H4 (cell line): ENCODE measurements at places on chromosomes 7 and 10.

GRCh38 chr7:2729893-2730716 lies 42.1 kb downstream of the AMZ1 start:
- no peak for DNase-seq

- no peak for DNase-seq
Observed at GRCh38 chr10:126398383-126398743, 10.1 kb upstream of the ADAM12 start.

- no peak for DNase-seq
Observed at GRCh38 chr7:55474944-55475854, 97.1 kb downstream of the VOPP1 start.

GRCh38 chr10:14953424-14954000 lies 384 bp downstream of the DCLRE1C start:
- DNase-seq: peak; percentile 13

DNA sequence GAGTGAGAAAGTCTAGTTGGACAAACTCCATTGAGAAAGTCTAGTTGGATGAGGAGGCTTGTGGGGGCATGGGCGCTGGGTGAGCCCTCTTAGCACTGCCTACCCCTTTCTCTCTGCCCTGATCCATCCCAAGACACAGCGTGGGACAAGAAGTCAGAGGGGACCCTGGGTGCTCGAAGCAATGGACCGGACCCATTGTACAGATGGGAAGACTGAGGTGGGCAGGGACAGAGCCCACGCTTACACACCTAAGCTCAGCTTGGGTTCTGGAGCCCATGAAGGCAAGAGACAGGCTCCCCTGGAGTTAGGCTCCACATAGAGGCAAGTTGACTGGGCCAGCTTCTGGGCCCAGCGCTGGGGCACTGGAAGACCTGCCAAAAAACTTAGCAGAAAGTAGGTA lies 126.8 kb upstream of the TNRC18 start:
- no peak for DNase-seq

DNA sequence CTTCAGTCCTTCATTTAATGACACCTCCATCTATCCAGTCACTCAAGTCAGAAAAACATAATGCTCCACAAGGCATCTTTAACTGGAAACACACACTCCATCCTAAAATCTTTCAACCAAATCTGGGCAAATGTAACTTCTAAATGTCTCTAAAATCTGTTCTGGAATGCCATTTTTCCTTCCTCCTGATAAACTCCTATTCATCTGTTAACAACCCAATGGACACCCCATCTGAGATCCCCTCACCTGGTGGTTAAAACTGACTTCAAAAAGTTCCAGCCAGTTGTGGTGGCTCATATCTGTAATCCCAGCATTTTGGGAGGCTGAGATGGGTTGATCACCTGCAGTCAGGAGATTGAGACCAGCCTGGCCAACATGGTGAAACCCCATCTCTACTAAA lies 78.7 kb downstream of the ARHGAP21 start:
- DNase-seq: no peak

- no peak for DNase-seq
Observed at GRCh38 chr7:65382452-65382851, 8.8 kb downstream of the ZNF92 start.

GRCh38 chr7:100687751-100688300 lies 6.2 kb downstream of the GIGYF1 start:
- no peak for DNase-seq

GRCh38 chr10:113033991-113034390 lies 83.9 kb downstream of the TCF7L2 start:
- no peak for DNase-seq

DNA sequence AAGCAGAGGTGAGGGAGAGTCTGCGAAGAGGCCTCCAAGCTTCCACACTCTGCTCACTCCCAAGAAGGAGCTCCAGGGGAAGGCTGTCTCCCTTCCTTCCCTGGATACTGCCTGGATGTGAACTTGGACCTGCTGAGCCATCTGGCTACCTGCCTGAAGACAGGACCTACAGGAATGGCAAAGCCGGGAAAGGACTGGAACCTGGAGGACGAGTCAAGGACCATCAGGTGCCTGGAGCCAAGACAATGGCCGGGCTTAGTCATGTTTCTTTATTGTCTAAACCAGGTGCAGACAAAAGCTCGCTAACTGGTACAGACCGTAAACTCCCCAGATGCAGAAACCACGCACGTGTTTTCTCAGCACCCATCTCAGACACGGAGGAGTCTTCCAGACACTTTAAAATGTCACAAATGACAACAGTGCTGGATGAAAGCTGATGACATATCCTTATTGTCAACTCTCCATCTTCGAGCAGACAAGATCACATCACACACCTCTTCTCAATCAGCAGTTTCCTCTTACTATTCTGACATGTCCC lies 12.1 kb downstream of the ASB13 start:
- DNase-seq: no peak

DNA sequence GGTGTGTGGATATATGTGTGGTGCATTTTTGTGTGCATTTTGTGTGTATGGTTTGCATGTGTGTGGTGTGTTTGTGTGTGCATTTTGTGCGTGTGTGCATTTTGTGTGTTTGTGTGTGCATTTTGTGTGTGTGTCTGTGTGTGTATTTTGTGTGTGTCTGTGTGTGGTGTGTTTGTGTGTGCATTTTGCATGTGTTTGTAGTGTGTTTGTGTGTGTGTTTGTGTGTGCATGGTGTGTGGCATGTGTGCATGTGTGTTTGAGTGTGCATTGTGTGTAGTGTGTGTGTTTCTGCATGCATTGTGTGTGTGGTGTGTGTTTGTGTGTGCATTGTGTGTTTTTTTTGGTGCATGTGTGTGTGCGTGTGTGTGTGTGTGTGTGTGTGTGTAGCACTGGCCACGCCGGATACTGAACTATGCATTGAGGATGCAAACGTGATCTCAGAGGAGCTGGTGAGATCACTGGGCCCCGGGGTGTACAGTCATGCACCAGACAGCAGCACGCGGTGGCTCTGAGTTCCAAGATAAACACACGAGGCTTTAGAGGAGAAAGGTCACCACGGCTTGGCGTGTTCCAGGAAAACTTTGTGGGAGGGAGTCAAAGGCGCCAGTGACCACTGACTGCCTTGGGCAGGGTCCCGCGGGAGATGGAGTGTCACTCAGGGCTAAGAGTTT lies 106.6 kb upstream of the SHH start:
- peak; percentile 94 for DNase-seq

DNA sequence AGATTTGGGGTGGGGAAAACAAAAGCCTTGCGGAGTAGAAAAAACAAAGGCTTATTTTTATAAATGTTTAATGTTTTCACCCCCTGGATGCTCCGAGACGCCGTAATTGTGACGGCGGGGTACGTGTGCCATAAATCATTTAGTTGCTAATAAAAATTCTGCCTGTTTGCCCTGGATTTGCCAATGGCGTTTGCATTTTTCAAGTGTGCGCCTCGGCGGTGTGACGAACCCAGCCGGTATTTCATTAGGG lies 2.5 kb upstream of the TNRC18 start:
- DNase-seq: no peak

- DNase-seq: no peak
Observed at GRCh38 chr7:69756235-69756634, 158.0 kb downstream of the AUTS2 start.

DNA sequence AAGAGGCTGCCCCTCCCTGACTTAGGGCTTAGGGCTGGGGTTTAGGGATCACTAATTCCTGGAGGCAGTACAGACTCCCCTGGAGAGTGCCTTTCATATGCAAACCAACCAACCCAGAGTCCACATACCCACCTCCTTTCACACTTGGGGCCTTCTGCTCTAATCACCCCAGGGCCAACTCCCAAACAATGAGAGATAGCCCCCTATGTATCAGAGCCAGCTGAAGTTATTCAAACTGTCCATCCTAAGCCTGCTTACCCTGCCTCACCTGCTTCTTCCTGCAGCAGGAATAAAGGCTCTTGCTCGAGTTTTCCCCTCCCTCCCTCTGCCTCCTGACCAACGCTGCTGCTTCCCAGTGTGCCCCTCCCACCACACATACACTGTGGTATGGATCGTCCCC lies 51.8 kb upstream of the SLC35G1 start:
- no peak for DNase-seq

DNA sequence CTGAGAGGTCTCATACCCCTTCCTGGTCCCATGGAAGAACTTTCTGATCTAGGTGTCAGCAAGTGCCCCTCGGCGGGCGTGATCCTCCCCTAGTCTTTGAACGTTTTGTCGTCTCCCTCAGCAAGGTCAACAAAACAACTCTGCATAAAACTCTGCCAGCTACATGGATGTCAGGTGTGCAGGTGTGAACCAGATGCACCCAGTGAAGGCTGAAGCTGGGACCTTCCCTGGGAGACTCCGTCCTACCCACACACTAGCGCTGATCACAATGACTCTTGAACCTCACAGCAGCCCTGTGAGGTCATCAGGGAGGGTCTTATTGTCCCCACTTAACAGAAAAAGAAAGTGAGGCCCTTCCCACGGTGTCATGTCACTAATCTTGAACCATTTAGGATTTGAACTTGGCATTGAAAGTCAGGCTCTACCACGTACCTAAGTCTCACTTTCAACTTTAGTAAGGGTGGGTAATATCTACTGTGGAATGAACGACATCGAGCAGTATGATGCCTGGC lies 68.1 kb downstream of the VSTM4 start:
- no peak for DNase-seq

GRCh38 chr10:84903320-84903719 lies 574.9 kb downstream of the CCSER2 start:
- no peak for DNase-seq

DNA sequence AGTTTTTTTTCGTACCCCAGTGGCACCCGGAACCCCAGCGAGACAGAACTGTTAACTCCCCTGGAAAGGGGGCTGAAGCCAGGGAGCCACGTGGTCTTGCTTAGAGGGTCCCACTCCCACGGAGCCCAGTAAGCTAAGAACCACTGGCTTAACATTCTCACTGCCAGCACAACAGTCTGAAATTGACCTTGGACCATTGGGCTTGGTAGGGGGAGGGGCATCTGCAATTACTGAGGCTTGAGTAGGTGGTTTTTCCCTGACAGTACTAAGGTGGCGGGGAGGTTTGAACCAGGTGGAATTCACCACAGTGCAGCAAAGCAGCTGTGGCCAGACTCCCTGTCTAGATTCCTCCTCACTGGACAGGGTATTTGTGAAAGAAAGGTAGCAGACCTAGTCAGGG lies 196.5 kb downstream of the ADK start:
- no peak for DNase-seq

- peak; percentile 97 for DNase-seq
Observed at GRCh38 chr7:54354436-54354835, 187.7 kb upstream of the VSTM2A start.

DNA sequence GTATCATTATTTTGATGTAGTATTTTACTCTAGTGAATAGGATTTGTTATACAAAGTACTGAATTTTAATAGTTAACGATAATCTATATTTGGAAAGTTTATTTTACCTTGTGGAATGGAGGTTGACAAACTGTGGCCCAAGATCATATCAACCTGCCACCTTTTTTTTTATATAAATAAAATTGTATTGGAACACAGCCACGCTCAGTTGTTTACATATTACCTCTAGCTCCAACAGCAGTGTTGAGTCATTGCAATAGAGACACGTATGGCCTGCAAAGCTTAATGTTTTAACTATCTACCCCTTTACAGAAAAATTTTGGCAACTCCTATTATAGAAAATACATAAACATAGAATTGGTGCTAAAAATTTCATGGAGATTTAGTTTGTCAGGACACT lies 239.3 kb downstream of the THSD7A start:
- peak; percentile 63 for DNase-seq

DNA sequence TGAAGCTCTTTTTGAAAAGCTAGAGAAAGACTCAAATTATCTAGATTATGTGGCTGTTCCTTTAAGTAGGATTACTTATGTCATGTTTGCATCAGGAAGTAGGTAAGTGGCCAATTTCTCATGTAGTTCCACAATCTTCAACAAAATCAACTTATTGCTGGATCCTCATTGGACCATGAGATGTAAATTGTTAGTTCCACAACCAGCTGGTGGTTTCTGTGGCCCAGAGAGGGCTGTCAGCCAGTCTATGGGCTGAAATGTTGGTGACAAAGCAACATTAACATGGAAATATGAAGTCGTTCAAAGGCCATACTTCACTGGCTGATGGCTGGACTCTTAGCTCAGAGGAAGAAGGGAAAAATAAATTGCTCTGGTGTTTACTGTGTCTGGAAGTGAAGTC lies 157.9 kb downstream of the PLXDC2 start:
- DNase-seq: peak; percentile 59

DNA sequence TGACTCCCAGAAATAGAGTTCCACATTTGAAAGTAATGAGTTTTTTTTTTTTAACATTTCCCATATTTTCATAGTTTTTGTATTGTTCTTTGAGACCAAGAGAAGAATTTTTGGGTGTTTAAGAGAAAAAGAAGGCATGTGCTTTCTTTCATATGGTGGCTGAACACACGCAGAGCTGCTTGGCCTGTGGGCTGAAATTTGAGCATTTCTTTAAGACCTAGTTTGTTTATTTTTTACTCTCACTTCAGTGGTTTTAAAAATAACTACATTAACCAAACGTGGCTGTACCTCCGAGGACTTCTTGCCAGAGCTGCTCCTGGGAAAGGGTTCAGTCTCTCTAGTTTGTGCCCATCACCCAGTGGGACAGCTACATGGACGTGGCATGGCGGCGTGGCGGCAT lies 58.3 kb downstream of the INPP5A start:
- DNase-seq: peak; percentile 38

- DNase-seq: no peak
Observed at GRCh38 chr7:20591058-20591457, 24.4 kb upstream of the ABCB5 start.

- no peak for DNase-seq
Observed at GRCh38 chr7:85883-86515, 106.4 kb upstream of the FAM20C start.

DNA sequence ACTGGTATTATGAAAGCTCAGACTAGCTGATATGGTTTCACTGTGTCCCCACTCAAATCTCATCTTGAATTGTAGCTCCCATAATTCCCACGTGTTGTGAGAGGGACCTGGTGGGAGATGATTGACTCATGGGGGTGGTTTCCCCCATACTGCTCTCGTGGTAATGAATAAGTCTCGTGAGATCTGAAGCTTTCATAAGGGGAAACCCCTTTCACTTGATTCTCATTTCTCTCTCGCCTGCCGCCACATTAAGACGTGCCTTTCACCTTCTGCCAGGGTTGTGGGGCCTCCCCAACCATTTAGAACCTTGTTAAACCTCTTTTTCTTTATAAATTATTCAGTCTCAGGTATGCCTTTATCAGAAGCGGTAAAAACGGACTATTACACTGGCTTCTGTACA lies 40.3 kb downstream of the COL13A1 start:
- DNase-seq: no peak

- DNase-seq: peak; percentile 50
Observed at GRCh38 chr7:111919631-111920179, 286.5 kb downstream of the DOCK4 start.

- no peak for DNase-seq
Observed at GRCh38 chr10:72056113-72056512, 32.2 kb downstream of the SPOCK2 start.
